ENCODE measurements at places on chromosomes 2 and 18.

DNA sequence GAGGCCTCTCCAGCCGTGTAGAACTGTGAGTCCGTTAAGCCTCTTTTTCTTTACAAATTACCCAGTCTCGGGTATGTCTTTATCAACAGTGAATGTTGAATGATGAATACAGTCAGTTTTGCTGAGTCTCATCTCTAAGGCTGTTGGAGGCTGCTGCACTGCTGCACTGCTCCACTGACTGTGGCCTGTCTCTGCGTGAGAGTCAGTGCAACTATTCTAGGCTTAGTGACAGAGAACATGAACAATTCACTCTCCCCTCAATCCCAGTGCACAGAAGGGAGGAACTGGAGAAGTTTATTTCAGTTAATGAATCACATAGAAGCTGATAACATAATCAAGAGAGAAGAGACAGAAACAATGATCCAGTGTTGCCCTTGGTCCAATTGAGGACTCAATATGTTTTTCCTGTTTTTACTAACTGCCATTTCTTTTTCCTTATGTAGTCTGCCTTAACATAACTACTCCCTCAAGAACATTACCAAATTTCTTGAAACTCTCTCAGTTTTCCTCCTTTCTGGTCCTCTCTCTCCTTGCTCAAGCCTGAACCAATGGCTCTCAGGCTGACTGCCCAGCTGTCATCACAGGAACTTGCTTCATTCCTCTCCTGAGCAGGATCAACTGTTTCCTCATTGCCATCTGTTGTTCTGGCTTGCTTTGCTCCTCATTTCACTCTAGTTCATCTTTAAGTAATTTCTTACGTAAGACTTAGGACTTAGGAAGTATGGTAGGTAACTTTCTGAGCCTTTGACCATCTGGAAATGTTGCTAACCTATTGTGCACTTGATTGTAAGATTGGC, 483.2 kb downstream of the METTL4 start:
- H3K27ac ChIP-seq: no peak overlapping the region
- no peak overlapping the region for H3K4me3 ChIP-seq
- H3K36me3 ChIP-seq: no peaks in the 10 kb centered on the region
- no peaks in the 10 kb centered on the region for H3K27me3 ChIP-seq
- DNase-seq: no peak

- no peak overlapping the region for H3K27ac ChIP-seq
- no peaks in the 10 kb centered on the region for H3K36me3 ChIP-seq
- peaks cover 11% of the 10 kb centered on the region for H3K27me3 ChIP-seq
- no peak for DNase-seq
- no peak overlapping the region for H3K4me3 ChIP-seq
- H3K4me1 ChIP-seq: no peaks in the 10 kb centered on the region
Measured at GRCh38 chr2:10083692-10084211, 3.5 kb upstream of the CYS1 start.

DNA sequence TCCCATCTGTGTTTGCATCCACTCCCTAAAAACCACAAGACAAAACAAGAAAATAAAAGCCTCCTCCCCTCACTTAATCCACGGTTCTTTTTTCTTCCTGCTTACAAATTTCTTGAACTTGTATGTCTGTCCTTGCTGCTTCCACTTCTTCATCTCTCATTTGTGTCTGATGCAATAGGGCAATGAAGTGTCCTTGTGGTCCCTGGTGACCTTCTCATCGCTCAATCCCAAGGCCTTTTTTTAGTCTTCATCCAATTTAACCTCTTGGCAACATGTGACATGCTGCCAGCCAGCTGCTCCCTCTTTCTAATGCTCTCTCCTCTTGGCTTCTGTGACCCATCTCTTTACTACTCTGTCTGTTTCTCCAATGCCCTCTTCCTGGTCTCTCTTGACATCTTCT, 87.6 kb downstream of the SEMA4F start:
- H3K4me3 ChIP-seq: peak overlapping the region; percentile 72
- peaks cover 23% of the 10 kb centered on the region for H3K4me1 ChIP-seq
- peaks cover 8% of the 10 kb centered on the region for H3K36me3 ChIP-seq
- peak overlapping the region; percentile 89 for H3K27ac ChIP-seq
- peak; percentile 31 for DNase-seq

DNA sequence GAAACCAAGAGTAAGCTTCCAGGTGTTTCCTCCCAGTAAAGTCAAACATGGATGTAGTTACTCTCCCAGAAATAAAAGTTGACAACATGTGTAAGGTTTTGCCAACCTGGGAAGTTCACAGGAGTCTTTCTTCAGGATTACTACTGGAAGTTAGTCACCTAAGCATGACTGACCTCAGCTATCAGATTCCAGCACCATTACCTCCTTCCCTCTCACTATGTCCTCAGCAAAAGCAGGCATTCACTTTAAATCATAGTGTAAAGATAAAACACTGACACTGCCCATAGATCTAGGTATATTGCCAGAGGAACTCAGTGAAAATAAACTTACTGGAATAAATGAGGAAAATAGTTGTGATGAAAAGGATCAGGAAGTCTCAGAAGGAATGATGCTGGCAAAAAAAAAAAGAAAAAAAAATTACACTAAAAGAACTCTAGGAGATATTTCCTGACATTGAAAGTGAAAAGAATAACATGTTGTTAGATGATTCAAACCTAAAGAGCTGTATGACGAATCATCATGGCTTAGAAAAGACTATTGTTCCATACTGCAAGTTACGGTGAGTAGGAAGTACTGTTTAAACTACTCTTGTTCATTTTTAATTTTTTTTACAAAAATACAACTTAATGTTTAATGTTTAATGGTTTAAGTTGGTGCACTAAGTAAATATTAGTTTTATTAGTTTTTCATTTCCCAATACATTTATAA, 484.5 kb upstream of the ZNF804A start:
- no peak overlapping the region for H3K4me3 ChIP-seq
- DNase-seq: no peak
- H3K4me1 ChIP-seq: no peaks in the 10 kb centered on the region
- H3K27ac ChIP-seq: no peak overlapping the region

DNA sequence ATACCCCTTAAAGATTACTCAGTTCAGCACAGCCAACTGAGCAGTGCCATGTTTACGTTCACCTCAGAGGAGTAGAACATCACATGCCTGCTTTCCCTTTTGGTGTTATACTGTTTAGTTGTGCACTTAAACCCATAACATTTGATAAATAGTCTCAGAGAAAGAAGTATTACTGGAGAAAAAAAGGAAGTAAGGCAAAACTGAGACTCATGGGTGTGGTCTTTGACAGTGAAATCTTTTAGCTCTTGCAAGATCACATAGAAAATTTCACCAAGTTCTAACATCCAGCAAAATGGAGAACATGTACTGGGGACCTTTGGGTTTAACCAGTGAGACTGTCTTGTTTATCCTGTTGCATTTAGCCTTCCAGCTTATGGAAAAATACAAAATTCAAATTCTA, 5.6 kb downstream of the TANK start:
- H3K27ac ChIP-seq: no peak overlapping the region
- no peak for DNase-seq
- no peaks in the 10 kb centered on the region for H3K27me3 ChIP-seq
- no peaks in the 10 kb centered on the region for H3K36me3 ChIP-seq

DNA sequence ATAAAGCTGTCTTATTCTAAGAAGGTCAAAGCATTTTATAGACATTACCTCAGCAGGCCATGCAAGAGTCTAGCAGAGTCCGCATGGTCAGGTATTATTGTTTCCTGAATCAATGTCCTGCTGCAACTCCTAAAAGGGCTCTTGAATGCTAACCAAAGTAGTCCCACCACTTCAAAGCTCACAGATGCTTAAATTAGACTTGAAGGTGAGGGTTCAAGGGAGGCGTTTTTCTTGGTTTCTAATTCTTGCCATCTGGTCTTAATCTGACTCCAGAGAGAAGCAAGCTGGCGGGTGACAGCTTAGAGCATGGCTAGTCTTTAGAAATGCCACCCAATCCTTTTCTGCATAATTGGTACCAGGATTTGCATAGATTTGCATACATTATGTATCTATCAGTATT, 226.3 kb downstream of the MREG start:
- no peak overlapping the region for H3K27ac ChIP-seq
- DNase-seq: no peak
- peaks cover 2% of the 10 kb centered on the region for H3K27me3 ChIP-seq
- no peaks in the 10 kb centered on the region for H3K36me3 ChIP-seq
- H3K4me3 ChIP-seq: no peak overlapping the region

- no peaks in the 10 kb centered on the region for H3K27me3 ChIP-seq
- no peak overlapping the region for H3K4me3 ChIP-seq
- peaks cover 2% of the 10 kb centered on the region for H3K4me1 ChIP-seq
Measured at GRCh38 chr2:167187978-167188967, 300.0 kb downstream of the XIRP2 start.

GRCh38 chr2:199668645-199669044, 182.3 kb downstream of the FTCDNL1 start:
- H3K36me3 ChIP-seq: no peaks in the 10 kb centered on the region
- no peaks in the 10 kb centered on the region for H3K27me3 ChIP-seq
- no peak overlapping the region for H3K27ac ChIP-seq

DNA sequence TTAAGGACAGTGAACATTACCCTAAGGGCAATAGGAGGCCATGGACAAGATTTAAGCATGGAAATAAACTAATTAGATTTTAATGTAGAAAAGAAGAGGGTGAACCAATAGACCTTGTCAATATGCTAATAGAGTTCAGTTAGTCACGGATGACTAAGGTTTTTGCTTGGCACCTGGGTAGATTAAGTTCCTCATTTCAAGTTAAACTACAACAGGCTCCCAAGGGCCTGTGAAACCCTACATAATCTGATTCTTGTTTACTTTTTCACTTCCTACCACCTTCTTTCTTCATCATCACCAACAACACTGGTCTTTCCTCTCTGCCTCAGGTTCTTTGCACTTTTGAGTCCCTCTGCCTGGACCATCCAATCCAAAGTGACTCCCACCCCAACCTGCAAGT, 14.8 kb downstream of the SP110 start:
- no peaks in the 10 kb centered on the region for H3K4me1 ChIP-seq
- DNase-seq: no peak
- H3K4me3 ChIP-seq: no peak overlapping the region
- no peaks in the 10 kb centered on the region for H3K27me3 ChIP-seq

DNA sequence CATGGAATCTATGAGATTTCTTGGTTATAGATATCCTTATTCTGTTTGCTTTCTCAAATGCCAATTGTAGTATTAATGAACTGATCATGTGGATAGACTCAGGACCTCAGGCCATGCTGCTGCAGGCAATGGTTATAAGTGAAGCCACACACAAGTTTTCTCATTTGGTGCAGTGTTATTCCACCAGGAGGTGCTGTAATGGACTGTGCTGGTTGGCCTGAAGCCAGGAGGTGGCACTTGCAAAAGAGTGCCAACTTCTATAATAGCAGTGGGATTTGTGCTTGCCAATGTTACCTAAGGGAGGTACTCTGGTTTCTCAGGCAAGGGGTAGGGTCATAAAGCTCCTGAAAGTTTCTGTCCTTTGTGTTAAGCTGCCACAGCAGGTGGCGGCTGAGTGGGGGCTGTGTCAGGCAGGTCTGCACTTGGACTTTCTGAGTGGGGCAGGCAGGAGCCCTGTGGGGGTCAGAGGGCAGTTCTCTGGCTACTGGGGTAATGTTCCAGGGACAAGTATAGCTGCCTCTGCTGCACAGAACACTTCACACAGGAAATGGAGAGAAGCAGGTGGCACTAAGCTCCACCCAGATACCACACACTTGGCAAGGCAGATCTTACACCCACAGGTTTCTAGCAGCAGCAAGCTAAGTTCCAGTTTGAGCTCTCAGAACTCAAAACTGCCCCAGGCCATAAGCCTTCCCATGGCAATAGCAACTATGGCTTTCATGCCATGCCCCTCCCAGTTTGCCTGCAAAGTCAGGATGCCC, 352.6 kb upstream of the CWC22 start:
- no peaks in the 10 kb centered on the region for H3K36me3 ChIP-seq
- H3K27me3 ChIP-seq: peaks cover 2% of the 10 kb centered on the region
- no peak overlapping the region for H3K27ac ChIP-seq
- H3K4me3 ChIP-seq: no peak overlapping the region
- no peaks in the 10 kb centered on the region for H3K4me1 ChIP-seq

- no peaks in the 10 kb centered on the region for H3K36me3 ChIP-seq
- H3K27me3 ChIP-seq: no peaks in the 10 kb centered on the region
- no peak for DNase-seq
- no peak overlapping the region for H3K4me3 ChIP-seq
Measured at GRCh38 chr2:174632841-174633622, 35.4 kb upstream of the WIPF1 start.

GRCh38 chr2:168692132-168692744, 110.2 kb upstream of the NOSTRIN start:
- no peak overlapping the region for H3K27ac ChIP-seq
- no peak for DNase-seq
- H3K27me3 ChIP-seq: peaks cover 2% of the 10 kb centered on the region
- peaks cover 5% of the 10 kb centered on the region for H3K36me3 ChIP-seq

DNA sequence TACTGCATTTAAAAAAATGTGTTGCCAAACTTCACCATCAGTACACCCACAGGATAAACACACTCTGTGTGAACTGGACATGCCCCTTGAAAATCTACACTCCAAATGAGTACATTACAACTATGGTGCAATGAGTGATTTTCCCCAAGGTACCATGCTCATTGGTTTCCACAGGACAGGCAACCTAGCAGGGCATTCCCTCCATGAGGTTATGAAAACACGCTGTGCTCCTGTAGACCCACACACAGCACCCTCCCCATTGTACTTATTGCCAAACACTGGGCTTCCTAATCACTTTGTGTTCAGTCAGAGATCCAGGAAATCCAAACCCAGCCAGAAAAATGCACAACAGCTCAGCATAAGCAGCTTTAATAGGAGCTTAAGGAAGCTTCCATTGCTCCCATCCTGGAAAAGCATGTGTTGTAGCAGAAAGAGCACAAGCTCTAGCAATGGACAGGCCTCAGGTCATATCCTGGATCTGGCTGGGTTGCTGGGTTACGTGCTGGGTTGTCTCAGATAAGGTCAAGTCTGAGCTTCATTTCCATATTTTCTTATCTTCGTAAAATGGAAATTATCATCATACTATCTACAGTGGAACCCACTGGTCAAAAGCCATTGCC, 20.8 kb upstream of the ATIC start:
- no peak for DNase-seq
- no peaks in the 10 kb centered on the region for H3K27me3 ChIP-seq
- no peak overlapping the region for H3K4me3 ChIP-seq
- H3K27ac ChIP-seq: no peak overlapping the region
- H3K4me1 ChIP-seq: no peaks in the 10 kb centered on the region
- H3K36me3 ChIP-seq: no peaks in the 10 kb centered on the region

DNA sequence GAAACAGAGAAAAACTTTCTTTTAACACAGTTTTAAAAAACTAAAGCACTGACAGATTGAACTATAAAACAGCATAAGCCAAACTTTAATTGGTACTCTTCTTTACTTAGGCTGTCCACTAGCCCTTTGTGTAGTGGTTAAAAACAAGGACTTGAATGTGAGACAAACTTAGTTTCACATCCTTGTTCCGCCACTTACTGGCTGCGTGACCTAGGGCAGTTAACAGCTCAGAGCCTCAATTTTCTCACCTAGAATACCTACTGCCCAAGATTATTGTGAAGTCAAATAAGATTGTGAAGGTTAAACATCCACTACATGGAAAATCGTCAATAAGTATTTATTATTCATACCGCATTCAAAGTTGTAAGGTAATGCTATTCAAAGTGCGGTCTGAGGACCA, 2.0 kb downstream of the WDR35 start:
- H3K27me3 ChIP-seq: no peaks in the 10 kb centered on the region
- no peak overlapping the region for H3K4me3 ChIP-seq
- no peak for DNase-seq
- no peak overlapping the region for H3K27ac ChIP-seq
- H3K4me1 ChIP-seq: peaks cover 6% of the 10 kb centered on the region
